ENCODE measurements at places on chromosomes 16 and 17. TPM values are rescaled to one million over a fixed set of nuclear protein-coding genes. Genes with fewer than 3 reads are reported as not detected.

GRCh38 chr17:65978871-65979270 is 213.1 kb downstream of the CEP112 start:
- H3K4me3 ChIP-seq = no peak overlapping the region
- no peaks in the 10 kb centered on the region for H3K36me3 ChIP-seq
- no peak overlapping the region for H3K27ac ChIP-seq
- DNase-seq = no peak
- no peaks in the 10 kb centered on the region for H3K4me1 ChIP-seq
- no peaks in the 10 kb centered on the region for H3K27me3 ChIP-seq

DNA sequence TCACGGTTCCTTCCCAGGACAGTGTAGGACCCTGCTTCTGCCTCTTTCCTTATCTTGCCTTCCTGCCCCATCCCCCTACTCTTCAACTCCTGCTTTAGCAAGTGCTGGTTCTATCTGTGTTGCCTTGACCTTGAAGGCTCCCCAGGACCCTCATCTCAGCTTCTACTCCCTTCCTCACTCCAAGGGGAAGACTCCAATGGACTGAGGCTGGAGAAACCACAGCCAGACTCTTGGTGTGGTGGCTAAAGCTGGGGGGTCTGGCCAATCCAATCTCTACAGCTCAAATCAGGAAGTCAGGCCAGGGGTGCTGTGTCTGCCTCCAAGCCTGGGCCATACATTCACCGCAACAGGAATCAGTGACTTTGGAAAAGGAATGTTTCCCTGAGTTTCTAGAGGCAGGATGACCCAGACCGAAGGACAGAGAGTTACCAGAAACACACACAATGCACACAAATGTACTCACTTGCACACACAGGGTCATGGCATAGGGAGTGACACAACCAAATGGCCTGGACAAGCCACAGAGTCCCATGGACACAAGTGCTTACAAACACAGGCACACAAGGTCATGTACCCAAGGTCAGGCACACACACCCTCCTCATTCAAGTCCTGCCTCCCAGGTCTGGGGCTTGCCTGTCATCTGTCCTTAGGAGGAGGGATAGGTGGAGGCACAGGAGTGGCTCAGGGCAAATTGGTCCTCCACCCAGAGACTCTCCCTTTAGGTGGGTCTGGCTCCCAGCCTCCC is 1.7 kb upstream of the HSD11B2 start:
- no peak overlapping the region for H3K4me3 ChIP-seq
- H3K27me3 ChIP-seq = no peaks in the 10 kb centered on the region
- H3K4me1 ChIP-seq = peaks cover 34% of the 10 kb centered on the region
- DNase-seq = no peak
- no peaks in the 10 kb centered on the region for H3K36me3 ChIP-seq
- H3K27ac ChIP-seq = no peak overlapping the region

DNA sequence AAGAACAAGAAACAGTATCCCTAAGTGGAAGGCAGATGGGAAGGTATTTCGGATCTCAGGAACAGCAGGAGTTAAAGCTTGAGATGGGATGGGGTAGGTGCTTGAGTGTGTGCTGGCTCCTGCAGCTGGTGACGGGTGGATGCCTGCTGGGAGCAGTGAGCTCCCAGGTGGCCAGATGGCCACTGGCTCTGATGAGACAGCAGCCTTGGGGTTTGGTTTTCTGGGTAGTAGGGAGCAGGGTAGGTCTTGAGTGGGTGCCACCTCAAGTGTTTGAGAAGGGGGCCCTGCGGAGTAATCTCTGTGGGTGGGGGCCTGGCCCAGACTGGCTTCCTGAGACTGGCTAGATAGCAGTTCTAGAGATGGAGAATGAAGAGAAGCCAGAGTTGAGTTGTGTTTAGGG is 10.3 kb downstream of the EPN2 start:
- H3K4me1 ChIP-seq = no peaks in the 10 kb centered on the region
- H3K4me3 ChIP-seq = no peak overlapping the region
- DNase-seq = no peak
- no peaks in the 10 kb centered on the region for H3K27me3 ChIP-seq
- H3K36me3 ChIP-seq = no peaks in the 10 kb centered on the region
- no peak overlapping the region for H3K27ac ChIP-seq

Gene TPSAB1
- 0.81 TPM for total RNA-seq

Gene NPTX1
- total RNA-seq = 0.06 TPM

DNA sequence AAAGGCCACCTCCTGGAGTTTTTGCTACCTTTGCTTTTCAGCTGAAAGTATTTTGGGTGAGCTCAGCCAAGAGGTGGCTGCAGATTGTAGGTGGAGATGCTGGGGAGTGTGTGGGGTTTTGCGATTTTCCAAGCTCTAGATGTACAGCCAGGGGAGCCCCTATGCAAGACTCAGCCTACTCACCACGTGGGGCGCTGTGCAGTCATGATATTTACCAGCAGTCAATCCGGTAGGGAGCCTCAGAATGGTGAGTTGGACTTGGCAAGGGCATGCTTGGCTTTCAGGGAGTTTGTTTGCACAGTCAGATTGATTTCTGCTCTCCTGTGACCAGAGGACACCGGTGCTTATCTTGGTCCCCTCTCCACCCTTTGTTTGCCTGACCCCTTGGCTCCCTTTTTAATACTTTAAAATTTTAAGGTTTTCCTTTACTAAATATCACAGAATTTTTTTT is 175.3 kb downstream of the UTP18 start:
- H3K4me1 ChIP-seq = no peaks in the 10 kb centered on the region
- peak; percentile 84 for DNase-seq
- no peaks in the 10 kb centered on the region for H3K27me3 ChIP-seq
- no peaks in the 10 kb centered on the region for H3K36me3 ChIP-seq
- H3K27ac ChIP-seq = no peak overlapping the region
- H3K4me3 ChIP-seq = peak overlapping the region; percentile 40

- H3K27ac ChIP-seq = peak overlapping the region; percentile 99
- DNase-seq = peak; percentile 17
- peak overlapping the region; percentile 91 for H3K4me3 ChIP-seq
- H3K4me1 ChIP-seq = peaks cover 31% of the 10 kb centered on the region
- no peaks in the 10 kb centered on the region for H3K27me3 ChIP-seq
Observed at GRCh38 chr17:8161289-8162232, 1.2 kb downstream of the VAMP2 start.

GRCh38 chr16:8583199-8583598 is 7.1 kb downstream of the TMEM114 start:
- no peak overlapping the region for H3K27ac ChIP-seq
- no peaks in the 10 kb centered on the region for H3K36me3 ChIP-seq
- DNase-seq = no peak
- no peaks in the 10 kb centered on the region for H3K27me3 ChIP-seq
- no peaks in the 10 kb centered on the region for H3K4me1 ChIP-seq

DNA sequence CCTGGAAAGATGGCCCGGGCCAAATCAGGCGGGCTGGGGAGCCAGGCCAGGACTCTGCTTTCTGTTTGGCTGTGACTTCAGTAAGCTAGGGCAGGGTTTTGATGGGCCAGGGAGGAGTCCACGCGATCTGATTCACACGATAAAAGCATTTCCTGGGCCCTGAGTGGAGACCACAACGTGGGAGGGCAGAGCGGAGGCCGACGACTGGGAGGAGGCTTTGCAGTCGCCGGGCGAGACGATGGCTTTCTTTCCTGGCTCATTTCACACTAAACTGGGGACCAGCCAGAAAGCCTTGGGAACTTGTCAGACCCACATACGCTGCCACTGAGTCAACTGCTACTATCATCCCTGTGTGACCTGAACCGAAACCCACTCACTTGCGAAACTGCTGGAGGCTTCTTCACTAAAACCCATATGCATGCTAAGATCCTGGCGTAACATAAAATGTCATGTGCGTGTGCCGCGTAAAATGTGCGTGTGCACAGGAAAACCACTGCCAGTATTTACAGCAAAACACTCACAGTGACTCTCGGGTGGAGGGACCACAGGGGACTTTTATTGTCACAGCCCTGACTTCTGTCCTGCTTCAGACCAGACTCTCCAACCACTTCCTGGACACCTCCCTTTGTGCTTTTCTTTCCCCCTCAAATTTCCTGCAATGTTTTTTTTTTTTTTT is 14.2 kb upstream of the RHBDF2 start:
- H3K27ac ChIP-seq = peak overlapping the region; percentile 51
- no peaks in the 10 kb centered on the region for H3K27me3 ChIP-seq
- H3K4me1 ChIP-seq = no peaks in the 10 kb centered on the region
- H3K36me3 ChIP-seq = no peaks in the 10 kb centered on the region
- DNase-seq = no peak

Gene ARHGDIG
- not detected for total RNA-seq

Gene UQCRC2
- 171 TPM for total RNA-seq

GRCh38 chr16:64627781-64628180 is 494.1 kb downstream of the CDH11 start:
- H3K4me3 ChIP-seq = no peak overlapping the region
- H3K27me3 ChIP-seq = no peaks in the 10 kb centered on the region
- no peak overlapping the region for H3K27ac ChIP-seq
- no peak for DNase-seq
- no peaks in the 10 kb centered on the region for H3K36me3 ChIP-seq
- H3K4me1 ChIP-seq = no peaks in the 10 kb centered on the region

- no peaks in the 10 kb centered on the region for H3K27me3 ChIP-seq
- H3K4me1 ChIP-seq = peaks cover 15% of the 10 kb centered on the region
- H3K4me3 ChIP-seq = no peak overlapping the region
- no peaks in the 10 kb centered on the region for H3K36me3 ChIP-seq
Observed at GRCh38 chr16:67708368-67708771, 10.7 kb downstream of the GFOD2 start.

Gene MEOX1
- not detected for total RNA-seq

Gene SLC47A1
- total RNA-seq = 108 TPM

GRCh38 chr16:70647441-70648359 is 1.3 kb downstream of the IL34 start:
- H3K4me3 ChIP-seq = no peak overlapping the region
- no peaks in the 10 kb centered on the region for H3K36me3 ChIP-seq
- H3K4me1 ChIP-seq = no peaks in the 10 kb centered on the region
- H3K27me3 ChIP-seq = no peaks in the 10 kb centered on the region
- H3K27ac ChIP-seq = no peak overlapping the region

GRCh38 chr16:57512296-57513001 is 23.9 kb downstream of the CCDC102A start:
- no peaks in the 10 kb centered on the region for H3K27me3 ChIP-seq
- H3K36me3 ChIP-seq = no peaks in the 10 kb centered on the region
- H3K27ac ChIP-seq = no peak overlapping the region
- no peaks in the 10 kb centered on the region for H3K4me1 ChIP-seq
- no peak for DNase-seq
- H3K4me3 ChIP-seq = no peak overlapping the region

Gene C16orf92
- total RNA-seq = not detected

GRCh38 chr16:57622361-57623250 is 5.8 kb upstream of the ADGRG1 start:
- H3K36me3 ChIP-seq = no peaks in the 10 kb centered on the region
- H3K27ac ChIP-seq = no peak overlapping the region
- H3K27me3 ChIP-seq = no peaks in the 10 kb centered on the region
- DNase-seq = no peak

DNA sequence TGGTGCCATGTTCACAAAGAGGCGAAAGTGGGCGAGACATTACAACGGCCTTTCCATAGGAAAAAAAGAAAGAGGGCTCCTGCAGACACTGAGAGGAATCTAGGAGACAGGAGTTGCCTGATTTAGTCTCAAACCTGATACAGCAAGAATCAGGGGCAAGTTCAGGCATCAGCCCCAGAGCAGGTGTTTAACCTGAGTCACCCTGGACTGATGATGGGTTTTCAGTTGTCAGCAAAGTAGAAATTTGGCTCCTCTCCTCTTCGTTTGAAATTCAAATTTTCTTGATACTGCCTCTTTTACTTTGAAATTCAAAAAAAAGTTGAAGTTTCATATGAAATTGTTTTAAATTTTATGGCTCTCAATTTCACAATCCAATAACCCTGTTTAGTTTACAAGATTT is 189.5 kb downstream of the ABCC12 start:
- no peak overlapping the region for H3K27ac ChIP-seq
- no peak for DNase-seq
- no peak overlapping the region for H3K4me3 ChIP-seq
- H3K36me3 ChIP-seq = no peaks in the 10 kb centered on the region
- no peaks in the 10 kb centered on the region for H3K27me3 ChIP-seq

DNA sequence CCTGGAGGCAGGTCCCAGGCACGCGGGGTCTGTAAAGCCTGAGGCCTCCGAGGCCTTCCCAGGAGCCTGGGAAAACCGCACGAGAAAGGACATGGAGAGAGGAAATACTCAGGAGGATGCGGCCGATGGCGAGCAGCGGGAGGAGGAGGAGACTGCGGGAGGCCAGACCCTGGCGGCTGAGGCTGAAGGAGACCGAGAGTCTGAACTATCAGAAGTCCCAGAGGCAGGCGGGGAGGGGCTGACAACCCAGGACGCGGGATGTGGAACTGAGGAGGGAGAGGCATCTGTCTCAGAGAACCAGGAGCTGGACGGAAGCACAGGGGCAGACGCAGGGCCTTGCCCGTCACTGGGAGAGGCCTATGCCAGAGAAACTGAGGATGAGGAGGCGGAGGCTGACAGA is 2.4 kb downstream of the APOBR start:
- H3K36me3 ChIP-seq = no peaks in the 10 kb centered on the region
- no peaks in the 10 kb centered on the region for H3K27me3 ChIP-seq
- no peak overlapping the region for H3K4me3 ChIP-seq
- DNase-seq = no peak
- H3K27ac ChIP-seq = no peak overlapping the region

Gene TMC6
- total RNA-seq = 15.6 TPM

DNA sequence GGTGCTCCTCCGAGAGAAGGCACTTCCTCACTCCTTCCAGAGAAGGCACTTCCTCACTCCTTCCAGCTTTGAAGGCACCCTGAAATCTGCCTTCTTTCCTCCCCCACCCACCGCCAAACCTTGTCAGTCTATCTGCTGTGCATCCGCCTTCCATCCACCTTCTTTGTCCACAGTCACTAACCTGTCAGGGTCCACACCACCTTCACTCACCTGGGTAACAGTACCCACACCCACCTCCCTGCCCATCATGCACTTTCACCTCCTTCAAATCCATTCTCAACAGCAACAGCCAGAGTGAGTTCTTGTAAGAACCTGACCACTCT is 5.2 kb downstream of the CCDC102A start:
- no peak overlapping the region for H3K4me3 ChIP-seq
- no peaks in the 10 kb centered on the region for H3K4me1 ChIP-seq
- no peak for DNase-seq
- H3K27me3 ChIP-seq = no peaks in the 10 kb centered on the region
- H3K27ac ChIP-seq = no peak overlapping the region

Measured in right lobe of liver (tissue), 6 donors.